ENCODE measurements at places on chromosomes 3 and 15. TPM values are rescaled to one million over a fixed set of nuclear protein-coding genes. Genes with fewer than 3 reads are reported as not detected.

The GOLGA6L4 gene
- total RNA-seq: 1.7 TPM

The DPPA2 gene
- total RNA-seq: not detected

The CACNA1D gene
- 1.2 TPM for total RNA-seq

The SAXO2 gene
- total RNA-seq: 1.3 TPM

The FBXW12 gene
- total RNA-seq: not detected

The FAM81A gene
- 13.4 TPM for total RNA-seq

The TMEM212 gene
- not detected for total RNA-seq

The CDHR4 gene
- 0.21 TPM for total RNA-seq

The MAGEF1 gene
- 24.8 TPM for total RNA-seq

The ZNF770 gene
- total RNA-seq: 12.2 TPM

The HMCES gene
- total RNA-seq: 41.7 TPM

The CSPG5 gene
- 1.2 TPM for total RNA-seq

The UBE2Q2 gene
- total RNA-seq: 44.9 TPM

The ELL3 gene
- 1.3 TPM for total RNA-seq

The EPHB1 gene
- not detected for total RNA-seq

The C2CD4B gene
- 0.31 TPM for total RNA-seq

The GPR149 gene
- total RNA-seq: not detected

The IL17RE gene
- 1.1 TPM for total RNA-seq

The CHRNA3 gene
- total RNA-seq: 0.35 TPM

The TNFAIP8L3 gene
- total RNA-seq: 29.1 TPM

The SEMA3G gene
- 0.13 TPM for total RNA-seq

The FHIT gene
- not detected for total RNA-seq

The KBTBD12 gene
- total RNA-seq: not detected

The SERPINI1 gene
- 2.2 TPM for total RNA-seq

The GABRA5 gene
- total RNA-seq: 114 TPM
